Hematopoietic multipotent progenitor cell (in vitro differentiated cells): ENCODE measurements at places on chromosomes 13 and 19. TPM values are rescaled to one million over a fixed set of nuclear protein-coding genes. Genes with fewer than 3 reads are reported as not detected.

The KLK13 gene
- not detected for total RNA-seq

The FXYD5 gene
- 319 TPM for total RNA-seq

The TMIGD2 gene
- 36.1 TPM for total RNA-seq

The HOOK2 gene
- total RNA-seq: 29.9 TPM

The FBXW9 gene
- total RNA-seq: 31.2 TPM

The LGI4 gene
- 0.27 TPM for total RNA-seq

The DCT gene
- under 0.01 TPM for total RNA-seq

The LILRB5 gene
- under 0.01 TPM for total RNA-seq

The DIRAS1 gene
- total RNA-seq: 7.3 TPM

The ZNF57 gene
- 3.5 TPM for total RNA-seq
